KG1 (cell line): ENCODE measurements at places on chromosomes 13 and 19.

DNA sequence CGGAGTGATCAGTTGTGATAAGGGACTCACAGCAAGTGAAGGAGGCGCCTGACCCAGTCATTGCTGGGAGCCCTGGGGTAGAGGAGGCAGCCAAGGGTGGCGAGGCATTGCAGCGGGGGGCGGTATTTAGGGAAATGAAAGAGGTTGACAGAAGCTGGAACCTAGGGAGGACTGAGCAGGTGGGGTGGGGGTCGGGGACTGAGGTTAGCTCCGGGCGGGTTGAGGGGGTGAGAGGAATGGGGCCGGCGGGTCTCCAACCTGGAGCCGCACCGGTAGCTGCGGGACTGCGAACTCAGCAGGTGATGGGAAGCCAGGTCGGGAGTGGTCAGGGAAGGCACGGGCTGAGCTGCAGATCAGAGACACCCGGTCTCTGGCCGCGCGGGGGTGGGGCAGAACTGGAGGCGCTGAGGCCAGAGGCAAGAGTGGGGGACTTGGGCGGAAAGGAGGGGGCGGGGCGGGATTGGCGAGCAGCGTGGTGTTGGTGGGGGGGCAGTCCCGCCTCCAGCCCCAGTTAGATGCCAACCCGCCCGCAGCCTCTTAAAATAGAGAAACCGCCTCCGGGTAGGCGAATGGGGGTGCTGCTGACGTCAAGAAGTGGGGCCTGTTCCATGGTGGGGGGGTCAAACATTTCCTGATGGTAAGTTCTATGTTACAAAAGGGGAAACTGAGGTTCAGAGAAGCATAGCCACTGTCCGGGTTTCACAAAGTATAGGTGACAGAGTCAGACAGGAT is 1.5 kb downstream of the MAST3 start:
- DNase-seq = no peak

DNA sequence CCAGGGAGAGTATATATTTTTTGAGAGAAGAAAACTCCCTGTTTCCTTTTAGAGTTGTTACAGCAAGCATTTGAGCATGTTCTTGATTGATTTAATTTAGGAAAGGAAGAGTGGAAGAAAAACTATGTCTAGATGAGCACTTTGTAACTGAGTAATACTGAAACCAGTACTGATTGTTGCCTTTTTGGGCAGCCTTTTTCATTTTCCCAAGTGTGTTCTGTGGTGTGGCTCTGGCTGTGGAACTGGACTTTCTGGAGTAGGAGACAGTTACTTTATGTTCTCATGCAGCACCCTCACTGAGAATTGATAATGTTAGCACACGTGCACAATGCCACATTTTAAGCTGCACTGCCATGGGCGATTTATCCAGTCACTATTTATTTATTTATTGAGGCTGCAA is 211.5 kb downstream of the LMO7 start:
- no peak for DNase-seq

- DNase-seq = peak; percentile 54
These were observed 7.4 kb downstream of the RABAC1 start for GRCh38 chr19:41951686-41952172.

DNA sequence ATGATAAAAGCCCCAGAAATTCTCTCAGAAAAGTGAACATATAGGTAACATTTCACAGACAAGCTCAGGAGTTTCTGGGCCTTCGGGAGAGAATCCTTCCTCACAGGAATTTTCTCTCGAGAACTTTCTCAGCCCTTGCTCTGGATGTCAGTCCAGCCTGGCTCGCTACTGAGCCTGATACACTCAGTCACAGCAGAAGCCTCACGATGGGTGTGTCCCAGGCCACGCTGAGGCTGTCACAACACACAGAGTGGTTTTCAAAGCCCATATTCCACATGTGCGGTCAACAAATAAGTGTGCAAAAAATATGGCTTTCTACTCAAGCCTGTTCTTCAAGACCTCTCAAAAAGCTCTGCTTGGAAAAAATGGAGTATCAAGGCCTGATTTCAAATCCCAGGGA is 31.5 kb upstream of the MEDAG start:
- no peak for DNase-seq

- DNase-seq = no peak
These were observed 4.0 kb downstream of the IZUMO2 start for GRCh38 chr19:50159078-50159477.

DNA sequence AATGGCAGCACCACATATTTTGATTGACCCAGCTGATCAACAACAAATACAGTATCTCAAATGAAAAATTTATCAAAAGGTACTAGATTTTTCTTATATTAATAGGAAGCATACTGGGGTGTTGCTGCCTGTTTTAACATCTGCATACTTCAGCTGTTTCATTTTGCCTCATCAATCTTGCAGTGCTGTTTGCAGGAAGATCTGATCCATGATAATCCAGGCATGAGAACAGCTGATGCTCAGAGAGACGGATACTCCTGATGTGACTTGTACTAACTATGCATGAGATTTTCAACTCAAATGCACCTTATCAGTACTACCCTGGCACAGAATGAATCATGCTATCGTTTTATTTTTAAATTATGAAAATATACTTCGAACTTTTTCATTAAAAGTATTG is 2136.8 kb downstream of the PCDH9 start:
- DNase-seq = no peak

- DNase-seq = no peak
These were observed 50.8 kb downstream of the EFNB2 start for GRCh38 chr13:106484537-106485193.

DNA sequence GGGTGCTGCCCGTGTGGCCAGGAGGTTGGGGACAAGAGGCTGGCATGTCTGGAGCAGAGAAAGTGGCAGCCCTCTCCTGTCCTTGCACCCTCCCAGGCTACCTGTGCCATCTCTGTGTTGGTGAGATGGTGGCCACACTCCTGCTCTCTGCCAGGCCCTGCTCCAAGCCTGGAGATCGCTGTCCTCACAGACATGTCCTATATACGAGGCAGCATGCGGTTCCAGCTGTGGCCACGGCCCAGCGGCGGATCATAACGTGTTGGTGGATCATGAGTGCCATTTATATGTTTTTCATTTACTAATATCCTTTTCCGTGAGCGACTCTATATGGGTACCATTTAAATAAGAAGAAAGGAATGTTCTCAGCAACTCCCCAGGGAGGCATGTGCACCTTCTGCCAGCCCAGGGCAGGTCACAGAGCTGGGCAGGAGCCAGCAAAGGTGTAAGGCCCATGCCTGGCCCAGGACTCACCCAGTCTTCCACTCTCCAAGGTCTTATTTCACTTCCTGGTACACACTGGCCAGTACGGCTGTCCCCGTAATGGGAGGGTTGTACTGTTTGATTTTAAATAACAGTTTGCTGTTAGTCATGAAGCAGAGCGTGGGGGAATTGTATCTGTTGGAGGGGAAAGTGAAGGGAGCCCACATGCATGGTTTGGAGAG is 47.2 kb upstream of the LDLR start:
- DNase-seq = no peak

DNA sequence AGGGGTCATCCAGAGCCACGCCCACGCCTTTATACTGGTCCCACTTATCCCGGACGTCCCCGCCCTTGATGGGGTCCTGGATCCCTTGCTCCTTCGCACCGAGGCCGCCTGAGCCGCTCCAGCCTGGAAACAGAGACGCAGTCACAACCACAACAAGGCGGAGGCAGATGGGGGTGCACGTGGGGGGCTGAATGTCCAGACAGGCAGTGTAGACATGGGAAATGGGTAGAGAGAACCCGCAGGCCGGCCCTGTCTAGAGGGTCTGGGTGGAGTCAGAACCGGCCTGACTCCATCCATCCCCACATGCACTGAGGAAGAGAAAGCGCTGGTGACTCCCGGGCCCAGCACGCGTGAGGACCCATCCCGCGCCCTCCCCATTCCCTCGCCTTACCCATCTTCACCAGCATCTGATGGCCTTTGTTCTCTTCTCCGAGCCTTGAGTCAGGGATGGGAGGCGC is 23.0 kb downstream of the CHERP start:
- no peak for DNase-seq

DNA sequence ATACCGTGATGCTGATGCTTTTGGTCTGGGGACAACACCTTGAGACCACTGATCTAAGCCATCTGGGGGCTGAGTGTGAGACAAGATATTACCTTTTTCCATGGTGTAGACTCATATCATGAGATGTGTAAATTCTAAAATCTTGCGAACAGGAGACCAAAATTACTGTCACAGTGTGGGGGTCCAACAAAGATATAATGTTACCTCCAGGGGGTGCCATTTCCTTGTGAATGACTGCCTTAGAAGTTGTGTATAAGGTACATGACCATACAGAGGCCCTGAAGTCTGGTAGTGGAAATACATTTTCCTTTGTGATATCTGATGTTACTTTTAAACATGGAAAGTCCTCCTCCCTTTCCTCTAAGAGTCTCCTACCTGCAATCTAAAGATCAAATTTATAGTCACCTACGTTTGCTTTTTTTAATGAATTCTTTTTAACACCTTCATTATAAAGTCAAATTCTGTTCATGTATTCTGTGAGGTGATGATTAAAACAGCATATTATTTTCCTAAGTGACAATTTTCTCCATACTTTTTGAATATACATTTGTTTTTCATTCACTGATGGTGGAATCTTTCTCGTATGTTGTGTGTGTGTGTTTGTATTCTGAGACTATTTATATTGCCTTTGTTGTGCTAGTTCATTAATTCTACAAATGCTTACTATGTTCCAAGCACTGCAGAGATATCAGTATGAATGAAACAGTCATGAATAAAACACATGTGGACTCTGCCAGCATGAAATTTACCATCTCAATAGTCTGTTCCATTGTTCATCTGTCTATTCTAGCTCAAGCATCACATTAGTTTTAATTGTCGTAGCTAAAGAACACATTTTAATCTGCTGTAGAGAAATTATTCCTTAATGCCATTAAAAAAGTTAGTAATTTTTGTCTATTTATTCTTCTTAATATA is 113.7 kb downstream of the RFC3 start:
- DNase-seq = peak; percentile 44

DNA sequence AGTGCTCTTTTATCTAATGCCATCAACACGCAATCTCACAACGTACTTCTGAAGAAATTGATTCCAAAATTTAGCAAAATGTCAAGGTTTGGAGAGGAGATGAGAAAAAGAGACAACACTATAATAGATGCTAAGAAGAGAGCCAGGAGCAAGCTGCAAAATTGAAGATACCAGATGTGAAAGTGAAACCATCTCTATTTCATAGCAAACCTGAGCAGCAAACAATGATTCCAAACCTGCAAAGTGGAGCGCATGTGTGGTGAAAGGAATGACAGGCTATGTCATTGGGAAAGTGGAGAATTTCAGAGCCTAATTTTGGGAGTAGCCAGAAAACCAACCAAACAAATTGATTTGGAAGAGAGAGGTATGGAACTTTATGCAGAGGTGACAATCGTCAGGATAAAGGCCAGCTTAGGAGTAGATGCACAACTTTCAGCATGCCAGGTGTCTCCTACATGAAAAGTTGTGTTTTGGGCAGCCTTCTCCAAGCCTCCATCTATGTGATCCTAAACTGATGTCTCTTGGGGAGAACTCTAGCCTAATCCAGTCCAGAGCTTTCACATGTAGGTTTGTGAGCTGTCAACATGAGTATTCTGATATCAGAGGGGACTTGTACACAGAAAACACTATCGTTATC is 158.4 kb upstream of the FNDC3A start:
- no peak for DNase-seq

DNA sequence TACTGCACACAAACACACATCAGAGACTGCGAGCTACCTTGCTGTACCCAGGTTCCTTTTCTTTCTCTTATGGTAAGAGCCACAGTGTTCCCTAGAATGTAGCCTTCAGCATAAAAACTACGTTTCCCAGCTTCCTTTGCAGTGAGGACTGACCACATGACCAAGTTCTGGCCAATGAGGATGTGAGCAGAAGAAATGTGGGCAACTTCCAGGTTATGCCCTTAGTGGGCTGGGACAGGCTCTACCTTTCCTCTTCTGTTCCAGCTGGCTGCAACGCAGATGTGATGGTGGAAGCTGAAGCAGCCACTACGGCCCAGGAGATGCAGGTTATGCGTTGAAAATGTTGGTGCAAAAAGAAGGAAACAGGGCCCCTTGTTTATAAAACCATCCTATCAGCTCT is 27.5 kb downstream of the VRK3 start:
- DNase-seq = no peak

DNA sequence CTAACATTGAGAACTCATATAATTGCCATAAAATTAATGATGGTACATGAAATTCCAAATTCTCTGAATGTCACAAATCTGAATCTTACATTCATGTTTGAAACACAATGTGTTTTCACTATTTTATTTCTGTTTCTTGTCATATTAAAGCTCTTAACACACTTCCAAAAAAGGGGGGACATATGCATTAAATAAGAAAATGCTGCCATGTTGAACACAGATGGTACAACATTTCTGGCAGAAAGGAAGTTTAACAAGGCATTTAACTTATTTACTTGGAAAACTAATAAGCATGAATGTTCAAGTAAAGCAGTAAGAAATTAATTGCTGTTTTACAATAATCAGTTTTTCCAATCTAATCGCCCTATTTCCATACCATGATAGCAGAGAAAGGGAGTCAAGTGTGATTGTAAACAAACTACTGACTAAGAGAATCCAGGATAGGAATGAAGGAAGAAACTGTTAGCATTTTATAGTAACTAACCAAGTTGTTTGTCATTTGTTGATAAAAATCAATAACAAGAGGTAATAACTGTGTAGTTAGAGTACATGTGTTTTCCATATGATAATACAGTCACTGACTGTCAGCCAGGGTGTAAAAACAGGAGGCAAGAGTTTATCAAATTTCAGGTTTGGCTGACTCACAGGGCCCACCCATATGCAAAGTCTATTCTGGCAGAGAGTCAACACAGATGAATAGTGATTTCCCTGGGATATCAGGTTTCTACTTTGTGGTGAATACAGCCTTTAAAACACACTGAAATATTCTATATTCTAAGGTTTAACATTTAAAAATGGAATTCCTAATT is 5.7 kb upstream of the FOXO1 start:
- DNase-seq = no peak

DNA sequence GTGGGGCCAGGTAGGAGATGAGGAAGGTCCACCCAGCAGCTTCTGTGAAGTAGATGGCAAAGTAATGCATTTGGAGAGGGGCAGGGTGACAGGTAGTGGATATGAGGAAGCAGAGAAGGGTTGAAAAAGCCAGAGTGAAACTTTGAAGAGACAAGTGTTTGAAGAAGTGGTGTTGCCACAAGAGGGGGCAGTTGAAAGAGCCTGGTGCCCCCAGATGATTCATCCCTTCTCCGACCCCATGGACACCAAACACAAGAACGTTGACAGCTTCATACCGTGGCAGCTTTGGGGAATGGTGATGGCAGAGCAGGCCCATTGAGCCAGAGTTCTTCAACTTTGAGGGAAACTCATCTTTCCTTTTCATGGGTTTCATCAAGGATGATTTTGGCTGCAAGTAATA is 19.9 kb downstream of the IFNL3 start:
- no peak for DNase-seq

DNA sequence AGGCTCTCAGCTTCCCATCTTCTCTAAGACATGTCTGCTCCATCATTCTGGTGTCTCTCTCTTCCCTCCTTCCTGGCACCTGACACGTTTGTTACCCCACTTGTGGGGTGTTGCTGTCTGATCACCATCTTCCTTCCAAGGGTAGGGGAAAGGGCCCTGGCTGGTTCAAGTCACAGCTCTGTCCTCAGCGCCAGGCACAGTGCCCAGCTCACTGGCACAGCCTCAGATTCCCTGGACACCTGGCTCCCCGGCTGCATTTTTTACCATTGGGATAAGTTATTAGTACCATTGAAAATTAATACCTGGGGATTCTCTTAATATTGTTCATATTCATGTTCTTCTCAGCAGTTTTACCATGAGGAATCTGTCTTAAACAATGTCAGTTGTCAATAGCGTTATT is 50.8 kb upstream of the LDLR start:
- no peak for DNase-seq

GRCh38 chr13:32134241-32135055 is 102.9 kb downstream of the FRY start:
- no peak for DNase-seq

GRCh38 chr13:110248449-110249143 is 58.4 kb downstream of the COL4A1 start:
- DNase-seq = no peak
